Stimulated activated naive CD8-positive, alpha-beta T cell treated with anti-CD3 and anti-CD28 coated beads, Interleukin-15, amount 100 ng/mL, for 72 hours (primary cell): ENCODE measurements at places on chromosomes 2 and 18.

GRCh38 chr18:25253136-25253535, 98.8 kb downstream of the ZNF521 start:
- DNase-seq: no peak

DNA sequence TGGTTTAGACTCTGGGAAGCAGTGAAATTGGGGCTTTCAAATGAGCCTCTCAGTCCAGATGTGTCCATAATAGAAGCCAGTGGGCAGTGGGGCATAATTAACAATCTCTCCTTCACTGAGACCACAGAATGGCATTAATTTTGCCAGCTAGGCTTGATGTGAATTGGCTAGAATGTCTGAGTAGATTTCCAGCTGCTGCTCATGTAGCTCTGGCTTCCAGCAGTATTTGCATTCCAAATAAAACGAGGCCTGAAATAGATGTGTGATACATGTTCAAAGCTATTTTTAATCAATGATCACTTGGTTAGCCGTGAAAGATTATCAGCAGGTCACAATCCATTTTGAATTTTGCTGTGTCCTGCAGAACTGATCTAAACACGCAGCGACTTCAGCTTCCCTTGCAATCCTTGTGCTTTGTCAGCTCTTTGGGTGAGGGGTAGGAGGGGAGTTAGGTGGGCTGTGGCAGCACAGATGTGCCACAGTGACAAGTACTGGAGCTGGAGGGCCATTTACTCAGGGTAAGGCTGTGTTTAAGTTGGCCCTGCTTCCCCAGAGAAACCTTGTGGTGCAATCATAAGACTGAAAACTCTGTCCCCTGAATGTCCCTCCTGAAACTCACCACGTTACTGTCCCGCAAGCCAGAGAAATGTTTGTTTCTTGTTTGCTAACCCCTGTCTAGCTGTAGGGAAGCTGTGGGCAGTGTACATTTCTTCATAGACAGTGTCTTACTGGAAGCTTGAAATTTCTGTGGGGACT, 56.9 kb upstream of the TMEM178A start:
- DNase-seq: no peak

GRCh38 chr2:232261776-232262175, 116.8 kb upstream of the ALPP start:
- no peak for DNase-seq

GRCh38 chr2:136738044-136738443, 27.3 kb upstream of the THSD7B start:
- no peak for DNase-seq

DNA sequence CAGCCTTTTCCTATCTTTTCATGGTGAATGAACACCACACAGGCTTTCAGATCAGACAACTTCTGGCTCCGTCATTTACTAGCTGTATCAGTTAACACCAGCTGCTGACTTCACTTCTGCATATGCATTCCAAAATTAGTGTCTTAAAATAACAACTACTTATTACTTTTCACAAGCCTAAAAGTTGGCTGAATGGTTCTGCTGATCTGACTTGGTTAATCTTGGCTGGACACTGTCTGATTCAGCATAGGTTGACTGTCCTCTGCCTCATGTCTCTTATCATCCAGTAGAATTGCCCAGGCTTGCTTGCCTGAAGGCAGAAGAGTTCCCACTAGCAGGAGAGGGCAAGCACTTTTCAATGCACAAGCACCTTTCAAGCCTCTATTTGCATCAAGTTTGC, 72.7 kb downstream of the MARCHF4 start:
- no peak for DNase-seq

- no peak for DNase-seq
Observed at GRCh38 chr2:128635361-128635900, 316.8 kb upstream of the HS6ST1 start.
